ENCODE measurements at places on chromosomes 7 and 10. TPM values are rescaled to one million over a fixed set of nuclear protein-coding genes. Genes with fewer than 3 reads are reported as not detected.

The POLR2J gene
- total RNA-seq = 45.4 TPM

The MBL2 gene
- not detected for total RNA-seq

The PODXL gene
- total RNA-seq = 1.3 TPM

The MYH16 gene
- not detected for total RNA-seq

The SUN3 gene
- not detected for total RNA-seq

The SFTPA2 gene
- not detected for total RNA-seq

The SDK1 gene
- total RNA-seq = 0.45 TPM

The MPP7 gene
- total RNA-seq = 24.0 TPM

The BMPER gene
- not detected for total RNA-seq

The SPDYE9 gene
- total RNA-seq = not detected

The NRAP gene
- total RNA-seq = not detected

The PRTFDC1 gene
- total RNA-seq = 0.89 TPM

The AIMP2 gene
- total RNA-seq = 26.8 TPM

The PDLIM1 gene
- 20.6 TPM for total RNA-seq

The GPNMB gene
- total RNA-seq = not detected

The GSAP gene
- 12.0 TPM for total RNA-seq

The JAKMIP3 gene
- total RNA-seq = 0.45 TPM

The GNAT3 gene
- total RNA-seq = not detected

The EFCAB10 gene
- not detected for total RNA-seq

The WNT2 gene
- total RNA-seq = not detected

The C10orf71 gene
- not detected for total RNA-seq

The UPK3BL2 gene
- 15.9 TPM for total RNA-seq

The ZMIZ2 gene
- 98.4 TPM for total RNA-seq

The CYP3A5 gene
- not detected for total RNA-seq

The LZTS2 gene
- total RNA-seq = 23.9 TPM

The SLC18A3 gene
- total RNA-seq = not detected

The PNLIPRP2 gene
- not detected for total RNA-seq

The EGFR gene
- total RNA-seq = not detected

The OR13A1 gene
- total RNA-seq = not detected

The HOXA10 gene
- not detected for total RNA-seq

The CNTNAP2 gene
- total RNA-seq = not detected

The CPA1 gene
- total RNA-seq = not detected

The ASB10 gene
- total RNA-seq = not detected

The PNLIPRP3 gene
- total RNA-seq = not detected

The SORCS1 gene
- total RNA-seq = not detected

The RAB18 gene
- 72.0 TPM for total RNA-seq

The ACBD7 gene
- 4.5 TPM for total RNA-seq

The CLCN1 gene
- not detected for total RNA-seq

The CAMK2B gene
- not detected for total RNA-seq

The SUPV3L1 gene
- 30.0 TPM for total RNA-seq

The CYTH3 gene
- total RNA-seq = 1.5 TPM

The NEBL gene
- not detected for total RNA-seq

The CUZD1 gene
- total RNA-seq = 1.8 TPM

All from activated naive CD4-positive, alpha-beta T cell treated with anti-CD3 and anti-CD28 coated beads, Interleukin-2, amount 10 ng/mL, durations not matched to agents 5 hours and 36 hours (primary cell).